ENCODE measurements at places on chromosomes 11 and 22. TPM values are rescaled to one million over a fixed set of nuclear protein-coding genes. Genes with fewer than 3 reads are reported as not detected.

DNA sequence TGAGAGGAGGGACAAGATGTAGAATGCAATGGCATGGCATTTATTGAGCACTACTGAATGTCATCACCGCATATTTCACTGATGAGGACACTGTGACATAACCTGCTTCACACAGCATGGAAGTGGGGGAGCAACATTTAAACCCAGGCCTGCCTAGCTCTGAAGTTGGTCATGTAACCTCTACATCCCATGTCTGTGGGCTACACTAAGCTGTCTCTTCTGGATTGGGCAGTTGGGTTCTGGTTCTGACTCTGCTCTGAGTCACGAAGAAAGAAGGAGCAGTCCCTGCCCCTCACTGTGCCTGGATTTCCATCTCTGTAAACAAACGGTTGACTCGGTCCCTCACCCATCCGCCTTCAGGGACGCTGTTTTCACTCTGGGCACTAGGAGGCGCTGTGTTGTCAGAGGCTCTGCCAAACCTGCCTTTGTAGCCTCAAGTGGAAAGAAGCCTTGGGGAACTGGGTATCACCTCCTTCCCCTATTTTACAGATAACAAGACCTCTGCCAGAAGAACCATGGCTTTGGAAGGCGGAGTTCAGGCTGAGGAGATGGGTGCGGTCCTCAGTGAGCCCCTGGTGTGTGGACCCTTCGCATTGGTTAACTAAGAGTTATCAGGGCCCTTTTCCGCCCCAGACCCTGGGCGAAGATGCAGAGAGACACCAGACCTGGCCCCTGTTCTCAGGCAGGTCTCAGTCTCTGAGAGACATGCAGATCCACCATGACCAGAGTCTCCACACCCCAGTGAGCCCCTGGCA is 12.7 kb upstream of the ARHGEF17 start:
- H3K36me3 ChIP-seq, result no peaks in the 10 kb centered on the region
- H3K4me3 ChIP-seq, result no peak overlapping the region
- no peak overlapping the region for H3K27ac ChIP-seq
- H3K27me3 ChIP-seq, result no peaks in the 10 kb centered on the region
- DNase-seq, result no peak

DNA sequence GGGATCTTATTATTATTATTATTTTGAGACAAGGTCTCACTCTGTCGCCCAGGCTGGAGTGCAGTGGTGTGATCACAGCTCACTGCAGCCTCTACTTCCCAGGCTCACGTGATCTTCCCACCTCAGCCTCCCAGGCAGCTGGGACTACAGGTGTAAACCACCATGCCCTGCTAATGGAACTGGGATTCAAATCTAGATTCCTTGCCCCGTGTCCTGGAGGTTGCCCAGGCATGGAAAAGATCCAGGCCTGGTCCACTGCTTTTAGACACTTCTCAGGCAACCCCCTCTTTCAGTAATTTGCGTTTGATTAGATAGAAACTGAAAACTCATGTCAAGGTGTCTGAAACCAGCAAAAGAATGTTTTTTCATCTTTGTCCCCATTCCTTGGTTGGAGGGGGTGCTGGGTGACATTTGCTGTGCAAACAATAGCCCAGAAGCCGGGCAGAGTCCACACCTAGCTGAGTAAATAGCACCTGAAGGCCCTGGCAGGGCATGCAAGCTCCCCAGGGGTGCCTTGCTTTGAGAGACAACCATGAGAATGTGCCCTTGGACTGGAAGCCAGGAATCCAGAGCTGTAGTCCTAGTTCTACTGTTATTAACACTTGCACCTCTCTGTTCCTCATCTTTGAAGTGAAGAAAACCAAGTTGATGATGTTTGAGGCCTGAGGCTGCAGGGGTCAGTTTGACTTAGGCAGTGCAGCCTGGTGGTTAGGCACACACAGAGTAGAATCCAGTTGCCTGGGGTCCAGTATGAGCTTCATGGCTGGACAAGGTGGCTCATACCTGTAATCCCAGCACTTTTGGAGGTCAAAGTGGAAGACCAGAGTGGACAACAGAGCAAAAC is 19.1 kb upstream of the XBP1 start:
- no peak overlapping the region for H3K4me3 ChIP-seq
- H3K4me1 ChIP-seq, result peaks cover 13% of the 10 kb centered on the region
- H3K27ac ChIP-seq, result no peak overlapping the region
- no peak for DNase-seq

GRCh38 chr11:101390539-101390938 is 193.3 kb downstream of the TRPC6 start:
- H3K4me3 ChIP-seq, result no peak overlapping the region
- no peaks in the 10 kb centered on the region for H3K4me1 ChIP-seq
- H3K27ac ChIP-seq, result no peak overlapping the region
- no peaks in the 10 kb centered on the region for H3K36me3 ChIP-seq

GRCh38 chr11:69985641-69986439 is 92.3 kb upstream of the ANO1 start:
- no peaks in the 10 kb centered on the region for H3K4me1 ChIP-seq
- H3K27ac ChIP-seq, result no peak overlapping the region
- peaks cover 40% of the 10 kb centered on the region for H3K27me3 ChIP-seq
- H3K36me3 ChIP-seq, result no peaks in the 10 kb centered on the region

DNA sequence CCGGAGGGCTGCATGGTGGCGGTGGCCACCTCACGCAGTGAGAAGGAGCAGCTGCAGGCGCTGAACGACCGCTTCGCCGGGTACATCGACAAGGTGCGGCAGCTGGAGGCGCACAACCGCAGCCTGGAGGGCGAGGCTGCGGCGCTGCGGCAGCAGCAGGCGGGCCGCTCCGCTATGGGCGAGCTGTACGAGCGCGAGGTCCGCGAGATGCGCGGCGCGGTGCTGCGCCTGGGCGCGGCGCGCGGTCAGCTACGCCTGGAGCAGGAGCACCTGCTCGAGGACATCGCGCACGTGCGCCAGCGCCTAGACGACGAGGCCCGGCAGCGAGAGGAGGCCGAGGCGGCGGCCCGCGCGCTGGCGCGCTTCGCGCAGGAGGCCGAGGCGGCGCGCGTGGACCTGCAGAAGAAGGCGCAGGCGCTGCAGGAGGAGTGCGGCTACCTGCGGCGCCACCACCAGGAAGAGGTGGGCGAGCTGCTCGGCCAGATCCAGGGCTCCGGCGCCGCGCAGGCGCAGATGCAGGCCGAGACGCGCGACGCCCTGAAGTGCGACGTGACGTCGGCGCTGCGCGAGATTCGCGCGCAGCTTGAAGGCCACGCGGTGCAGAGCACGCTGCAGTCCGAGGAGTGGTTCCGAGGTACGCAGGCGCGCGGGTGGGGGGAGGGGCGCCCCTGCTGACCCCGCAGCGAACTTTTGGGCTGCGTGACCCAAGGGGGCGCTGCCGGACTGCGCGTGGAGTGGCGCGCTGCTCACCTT is 670 bp downstream of the NEFH start:
- peaks cover 47% of the 10 kb centered on the region for H3K27me3 ChIP-seq
- H3K27ac ChIP-seq, result no peak overlapping the region
- H3K4me3 ChIP-seq, result no peak overlapping the region
- no peaks in the 10 kb centered on the region for H3K36me3 ChIP-seq
- peaks cover 7% of the 10 kb centered on the region for H3K4me1 ChIP-seq
- DNase-seq, result no peak

DNA sequence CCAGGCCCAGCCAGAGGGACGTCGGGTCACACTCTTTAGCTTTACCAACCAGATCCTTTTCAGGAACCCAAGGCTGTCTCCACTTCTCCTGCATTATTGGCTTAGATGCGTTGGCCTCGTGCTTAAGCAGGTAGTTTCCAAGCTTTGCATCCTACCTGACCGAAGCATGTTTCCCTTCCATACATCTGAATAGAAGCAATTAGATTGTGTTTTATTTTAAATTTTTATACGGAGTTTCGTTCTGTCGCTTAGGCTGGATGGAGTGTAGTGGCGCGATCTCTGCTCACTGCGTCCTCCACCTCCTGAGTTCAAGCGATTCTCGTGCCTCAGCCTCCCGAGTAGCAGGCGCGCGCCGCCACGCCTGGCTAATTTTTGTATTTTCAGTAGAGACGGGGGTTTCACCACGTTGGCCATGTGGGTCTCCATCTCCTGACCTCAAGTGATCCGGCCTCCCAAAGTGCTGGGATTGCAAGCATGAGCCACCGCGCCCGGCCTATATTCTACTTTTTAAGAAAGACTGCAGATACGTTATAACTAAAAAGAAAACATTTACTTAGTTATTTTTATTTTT is 677 bp downstream of the DYNC2H1 start:
- H3K36me3 ChIP-seq, result no peaks in the 10 kb centered on the region
- peak overlapping the region; percentile 45 for H3K27ac ChIP-seq
- peaks cover 6% of the 10 kb centered on the region for H3K4me1 ChIP-seq
- DNase-seq, result no peak
- H3K4me3 ChIP-seq, result peak overlapping the region; percentile 55

GRCh38 chr11:117511483-117511930 is 183.9 kb downstream of the CEP164 start:
- no peaks in the 10 kb centered on the region for H3K4me1 ChIP-seq
- no peaks in the 10 kb centered on the region for H3K27me3 ChIP-seq
- DNase-seq, result no peak

GRCh38 chr11:91261513-91261912 is 963.1 kb upstream of the FAT3 start:
- no peak overlapping the region for H3K4me3 ChIP-seq
- H3K27me3 ChIP-seq, result no peaks in the 10 kb centered on the region
- no peak for DNase-seq
- no peaks in the 10 kb centered on the region for H3K36me3 ChIP-seq

SLC22A6 gene
- total RNA-seq, result not detected

MMP7 gene
- not detected for total RNA-seq

All from gastrocnemius medialis (tissue), 4 donors.